ENCODE measurements at places on chromosomes 6 and 20. TPM values are rescaled to one million over a fixed set of nuclear protein-coding genes. Genes with fewer than 3 reads are reported as not detected.

Gene BCAS1
- not detected for total RNA-seq

Gene FOXF2
- not detected for total RNA-seq

Gene SNRNP48
- total RNA-seq: 10.6 TPM

Gene TFAP2B
- total RNA-seq: not detected

Gene LAMA4
- 840 TPM for total RNA-seq

Gene FOXC1
- total RNA-seq: 7.9 TPM

Gene PRSS35
- total RNA-seq: not detected

Gene LY6G6C
- total RNA-seq: not detected
